ENCODE measurements at places on chromosomes 6 and 20. TPM values are rescaled to one million over a fixed set of nuclear protein-coding genes. Genes with fewer than 3 reads are reported as not detected.

Gene CGA
- 1.9 TPM for polyA plus RNA-seq

GRCh38 chr6:93685494-93685893 lies 266.1 kb upstream of the EPHA7 start:
- no peak for DNase-seq

Gene CLDN20
- 0.71 TPM for polyA plus RNA-seq

DNA sequence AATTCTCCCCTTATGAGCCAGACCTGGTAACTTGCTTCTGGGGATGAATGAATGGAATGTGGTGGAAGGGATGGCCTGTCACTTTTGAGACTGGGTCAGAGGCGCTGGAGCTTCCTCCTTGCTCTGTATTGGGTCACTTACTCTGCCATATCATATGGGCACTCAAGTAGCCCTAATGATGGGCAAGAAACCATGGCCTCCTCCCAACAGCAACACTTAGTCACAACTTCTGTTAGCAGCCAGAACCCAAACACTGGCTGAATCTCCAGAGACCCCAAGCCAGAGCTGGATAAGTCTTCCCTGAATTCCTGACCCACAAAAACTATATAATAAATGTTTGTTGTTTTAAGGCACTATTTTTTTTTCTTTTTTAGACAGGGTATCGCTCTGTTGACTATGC lies 5.5 kb downstream of the E2F1 start:
- DNase-seq: no peak

- DNase-seq: no peak
Observed at GRCh38 chr20:39775110-39775509, 813.0 kb downstream of the DHX35 start.

GRCh38 chr6:110250838-110251237 lies 70.6 kb downstream of the CDC40 start:
- DNase-seq: no peak

Gene CNR1
- polyA plus RNA-seq: 52.5 TPM

DNA sequence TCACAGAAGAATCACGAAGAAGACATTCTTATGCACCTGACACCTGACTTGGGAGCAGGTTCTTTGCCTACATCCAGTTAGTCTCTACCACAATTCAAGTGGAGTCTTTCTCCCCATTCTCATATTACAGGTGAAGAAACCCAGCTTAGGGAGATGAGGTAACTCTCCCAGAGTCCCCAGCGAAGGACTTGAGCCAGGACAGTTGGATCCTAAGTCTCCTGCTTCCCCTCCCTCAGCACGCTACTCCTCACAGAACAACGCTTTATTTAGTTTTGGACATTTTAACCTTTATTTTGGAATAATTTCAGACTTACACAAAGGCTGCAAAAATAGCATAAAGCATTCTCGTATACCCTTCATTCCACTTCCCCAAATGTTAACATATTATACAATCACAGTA lies 824 bp upstream of the CSTL1 start:
- no peak for DNase-seq
